ENCODE measurements at places on chromosomes 16 and 17.

DNA sequence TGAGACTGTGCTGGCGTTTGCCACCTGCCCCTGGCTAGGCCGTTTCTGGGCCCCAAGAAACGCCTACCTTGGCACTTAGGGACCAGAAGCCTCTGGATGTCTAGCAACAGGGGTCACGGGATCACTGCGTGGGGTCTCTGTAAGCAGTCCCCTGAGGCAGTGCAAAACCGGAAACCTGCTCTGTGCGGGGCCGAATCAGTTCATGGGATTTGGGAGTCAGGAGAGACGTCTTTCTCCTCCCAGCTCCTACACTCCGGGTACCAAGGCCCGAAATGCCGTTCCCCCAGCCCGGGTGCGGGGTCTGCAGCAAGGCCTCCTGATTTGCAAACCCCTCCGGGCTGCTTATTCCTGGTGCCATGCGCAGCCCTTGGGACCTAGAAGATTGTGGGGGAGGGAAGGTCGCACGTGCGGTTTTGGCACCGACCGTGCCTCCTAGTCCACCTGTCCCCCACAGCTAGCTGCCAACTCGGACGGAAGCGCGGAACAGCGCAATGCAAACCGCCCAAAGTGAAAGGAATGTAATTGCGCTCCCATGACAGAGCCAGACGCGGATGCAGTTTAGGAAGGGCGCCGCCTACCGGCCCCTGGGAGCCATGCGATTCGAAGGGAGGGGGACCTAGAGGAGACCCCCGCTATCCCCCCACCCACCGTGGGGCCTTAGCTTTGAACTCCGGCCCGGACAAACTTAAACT, 6.5 kb downstream of the IRX5 start:
- DNase-seq = no peak

DNA sequence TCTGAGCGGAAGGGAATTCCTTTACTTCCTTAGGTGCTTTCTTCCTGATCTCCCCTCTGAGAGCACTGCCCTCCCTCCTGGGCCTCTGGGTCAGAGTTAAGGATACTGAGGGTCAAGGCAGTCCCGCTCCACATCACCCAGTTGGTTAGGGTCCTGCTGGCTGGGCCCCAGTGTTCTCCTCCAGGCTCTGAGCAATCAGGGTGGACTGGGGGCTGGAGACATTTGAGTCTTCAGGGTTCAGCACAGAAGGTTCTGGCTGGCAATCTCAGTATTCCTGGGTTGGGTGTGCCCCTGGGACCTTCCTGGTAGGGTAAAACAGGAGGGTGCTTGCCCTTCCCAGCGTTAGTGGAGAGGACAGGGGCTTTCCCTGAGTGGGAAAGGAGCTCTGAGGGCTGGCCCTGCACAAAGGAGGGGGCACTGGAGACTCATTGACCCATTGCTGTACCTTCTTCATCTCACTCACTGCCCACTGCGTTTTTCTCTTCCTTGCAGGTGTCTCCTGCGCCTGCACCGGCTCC, 448 bp downstream of the MT1M start:
- DNase-seq = no peak

GRCh38 chr17:63189930-63190329, 223.9 kb downstream of the TANC2 start:
- no peak for DNase-seq

DNA sequence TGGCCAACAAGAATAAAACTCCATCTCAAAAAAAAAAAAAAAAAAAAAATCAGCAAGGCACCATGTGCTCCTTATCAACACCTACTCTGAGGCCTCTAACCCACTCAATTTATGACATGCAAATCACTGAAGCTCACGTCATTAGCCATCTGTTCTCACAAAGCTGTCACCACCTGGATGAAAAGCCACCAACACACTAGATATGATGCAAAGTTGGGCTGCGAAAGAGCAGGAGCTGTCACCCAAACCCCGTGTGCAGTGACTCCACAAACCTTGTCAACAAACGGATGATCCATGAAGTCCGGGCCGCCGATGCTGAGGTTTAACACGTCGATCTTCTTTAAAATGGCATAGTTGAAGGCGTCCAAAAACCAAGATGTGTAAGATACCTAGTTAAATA, 25.3 kb downstream of the MBTPS1 start:
- no peak for DNase-seq

GRCh38 chr16:346587-346986, 5.9 kb downstream of the AXIN1 start:
- DNase-seq = no peak

GRCh38 chr17:28712032-28712704, 480 bp upstream of the PROCA1 start:
- DNase-seq = peak; percentile 79

- no peak for DNase-seq
These were observed 24.3 kb downstream of the TAC4 start for GRCh38 chr17:49823614-49824013.

GRCh38 chr16:51236583-51236982, 85.5 kb upstream of the SALL1 start:
- no peak for DNase-seq

GRCh38 chr17:51913491-51914205, 244.9 kb downstream of the CA10 start:
- no peak for DNase-seq

DNA sequence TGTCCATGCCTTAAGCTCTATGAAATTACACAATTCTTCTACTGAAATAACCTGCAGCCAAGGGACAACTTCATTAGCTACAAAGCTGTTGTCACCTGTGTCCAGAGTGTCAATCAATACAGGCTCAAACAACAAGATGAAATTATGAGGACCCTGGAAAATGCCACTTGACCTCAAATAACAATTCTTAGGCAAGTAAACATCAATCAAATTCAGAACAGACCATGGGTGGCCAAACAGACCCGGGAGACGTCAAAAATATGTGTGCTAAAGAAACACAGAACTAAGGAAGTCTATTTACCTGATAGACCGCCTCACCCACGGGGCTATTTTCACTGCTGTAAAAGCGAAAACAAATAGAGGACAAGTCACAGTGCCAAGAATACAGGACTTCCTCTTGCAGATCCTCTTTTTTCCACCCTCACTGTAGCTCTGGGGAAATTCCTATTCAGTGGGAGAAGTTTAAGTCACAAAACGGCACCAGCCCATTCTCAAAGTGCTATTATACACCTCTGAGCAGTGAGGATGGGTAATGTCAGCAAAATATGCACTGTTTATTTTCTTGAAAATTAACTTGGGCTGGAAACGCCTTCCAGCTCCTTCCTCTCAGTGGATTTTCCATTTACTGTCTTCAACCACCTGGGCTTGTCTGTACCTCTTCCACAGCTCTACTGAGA, 2.7 kb downstream of the LITAF start:
- DNase-seq = peak; percentile 51

DNA sequence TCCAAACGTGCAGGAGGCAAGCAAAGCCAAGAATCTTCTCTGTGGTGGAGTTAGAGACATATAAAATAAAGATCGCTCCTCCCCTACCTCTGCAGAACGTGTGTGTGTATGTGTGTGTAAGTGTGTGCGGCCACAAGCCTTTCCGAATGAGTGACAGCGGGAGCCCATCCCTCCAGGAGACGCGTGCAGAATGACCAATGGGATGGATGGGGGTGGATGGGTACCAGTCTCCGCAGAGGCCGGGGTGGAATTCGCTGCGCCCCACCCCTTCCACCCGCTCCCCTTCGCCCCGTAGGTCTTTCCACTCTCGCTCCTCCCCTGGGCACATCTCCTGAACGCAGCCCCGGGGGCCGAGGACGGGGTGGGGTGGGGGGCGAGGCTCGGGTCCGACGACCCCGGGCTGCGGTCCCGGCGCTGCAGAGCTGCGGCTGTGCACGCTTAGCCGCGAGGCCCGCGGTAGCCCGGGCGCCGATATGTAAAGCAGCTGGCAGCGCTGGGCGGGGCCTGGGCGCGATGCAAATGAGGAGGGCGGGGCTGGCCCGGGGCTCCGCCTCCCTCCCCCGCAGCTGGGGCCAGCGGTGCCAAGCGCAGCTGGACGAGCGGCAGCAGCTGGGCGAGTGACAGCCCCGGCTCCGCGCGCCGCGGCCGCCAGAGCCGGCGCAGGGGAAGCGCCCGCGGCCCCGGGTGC, at the start of gene PRKCB:
Gene PRKCB, plus strand, starts transcription at position 594 of the 688 bp plus-strand sequence.
- peak; percentile 91 for DNase-seq

GRCh38 chr16:85258629-85259028, 146.4 kb upstream of the CIBAR2 start:
- DNase-seq = no peak

DNA sequence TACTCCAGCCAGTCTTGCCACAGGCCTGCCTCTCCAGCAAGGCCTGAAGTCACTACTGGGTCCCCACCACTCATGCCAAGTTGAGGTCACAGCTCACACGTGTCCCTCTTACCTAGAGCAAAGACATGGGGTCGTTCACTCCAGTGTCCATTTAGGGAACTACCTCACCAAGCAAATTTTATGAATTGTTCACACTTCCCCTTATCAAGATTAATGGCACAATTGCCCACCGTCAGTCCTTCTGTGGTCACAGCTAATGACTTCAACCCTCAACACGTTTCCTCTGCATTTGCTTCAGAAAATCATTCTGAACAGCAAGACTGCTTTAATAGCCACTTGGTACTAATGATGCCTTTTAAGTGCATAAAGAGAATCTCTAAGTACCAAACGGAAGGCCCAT, 14.6 kb downstream of the IRX6 start:
- no peak for DNase-seq

- no peak for DNase-seq
These were observed 17.0 kb upstream of the LHX1 start for GRCh38 chr17:36920032-36921005.

GRCh38 chr17:42362245-42362961, 25.8 kb downstream of the STAT3 start:
- DNase-seq = no peak

GRCh38 chr17:33520426-33521330, 227.6 kb upstream of the ASIC2 start:
- DNase-seq = peak; percentile 14

- no peak for DNase-seq
These were observed 11.1 kb downstream of the HIC1 start for GRCh38 chr17:2065949-2066400.

GRCh38 chr16:4733747-4734062, 366 bp downstream of the ANKS3 start:
- no peak for DNase-seq

DNA sequence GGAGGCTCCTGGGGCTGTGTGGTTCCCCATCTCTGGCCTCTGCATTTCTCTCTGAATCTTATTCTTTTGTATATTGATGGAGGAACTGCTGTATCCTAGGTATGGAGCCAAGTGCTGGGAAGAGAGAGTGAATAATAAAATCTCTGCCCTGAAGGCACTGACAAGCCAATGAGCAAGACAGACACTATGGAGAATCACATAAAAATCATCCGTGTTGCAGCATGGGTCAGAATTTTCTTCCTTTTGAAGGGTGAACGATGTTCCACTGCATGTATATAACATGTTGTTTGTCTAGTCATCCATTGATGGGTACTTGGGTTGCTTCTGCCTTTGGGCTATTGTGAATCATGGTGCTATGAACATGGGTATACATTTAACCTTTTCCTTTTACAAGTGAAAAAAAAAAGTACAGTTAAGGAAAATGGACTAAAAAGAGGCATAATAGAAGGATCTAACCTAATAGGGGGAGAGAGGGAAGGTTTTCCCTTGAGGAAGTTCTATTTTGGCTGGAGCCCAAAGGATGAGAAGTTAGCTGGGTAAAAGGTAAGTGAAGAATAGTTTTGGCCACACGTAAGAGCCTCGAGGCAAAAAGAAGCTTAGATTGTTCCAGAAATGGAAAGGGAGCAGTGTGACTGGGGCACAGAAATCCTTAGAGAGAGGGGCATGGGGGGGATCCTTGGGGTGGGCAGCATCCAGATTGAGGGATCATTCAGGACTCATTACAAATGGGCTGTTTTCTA, 32.3 kb upstream of the GNA13 start:
- DNase-seq = no peak

DNA sequence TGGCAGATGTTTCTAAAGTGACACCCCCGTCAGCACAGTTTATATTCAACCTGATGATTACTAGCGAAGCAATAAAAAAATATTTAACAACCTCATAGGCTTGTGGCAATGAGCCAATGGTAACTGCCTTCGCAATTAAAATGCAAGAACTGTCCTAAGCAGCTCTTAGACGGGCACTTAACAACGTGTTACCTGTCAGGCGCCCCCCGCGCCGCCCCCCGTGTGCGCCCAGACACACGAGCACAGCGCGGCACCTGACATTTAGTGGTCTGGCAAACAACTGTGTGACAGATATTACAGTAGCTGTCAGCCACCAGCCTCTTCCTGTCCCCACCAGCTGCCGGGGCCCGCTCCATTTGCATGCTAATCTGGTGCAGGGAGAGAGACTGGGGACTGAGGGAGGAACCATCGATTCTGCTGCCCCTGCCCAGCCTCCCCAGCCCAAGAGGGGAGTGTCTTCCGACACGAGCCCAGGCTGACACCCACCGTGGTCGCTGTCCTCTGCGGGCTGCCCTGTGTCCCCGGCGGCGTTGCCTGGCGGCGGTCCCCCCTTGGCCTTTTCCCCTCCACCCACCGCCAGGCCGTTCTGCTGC, 12.7 kb downstream of the NDUFAF8 start:
- DNase-seq = no peak

DNA sequence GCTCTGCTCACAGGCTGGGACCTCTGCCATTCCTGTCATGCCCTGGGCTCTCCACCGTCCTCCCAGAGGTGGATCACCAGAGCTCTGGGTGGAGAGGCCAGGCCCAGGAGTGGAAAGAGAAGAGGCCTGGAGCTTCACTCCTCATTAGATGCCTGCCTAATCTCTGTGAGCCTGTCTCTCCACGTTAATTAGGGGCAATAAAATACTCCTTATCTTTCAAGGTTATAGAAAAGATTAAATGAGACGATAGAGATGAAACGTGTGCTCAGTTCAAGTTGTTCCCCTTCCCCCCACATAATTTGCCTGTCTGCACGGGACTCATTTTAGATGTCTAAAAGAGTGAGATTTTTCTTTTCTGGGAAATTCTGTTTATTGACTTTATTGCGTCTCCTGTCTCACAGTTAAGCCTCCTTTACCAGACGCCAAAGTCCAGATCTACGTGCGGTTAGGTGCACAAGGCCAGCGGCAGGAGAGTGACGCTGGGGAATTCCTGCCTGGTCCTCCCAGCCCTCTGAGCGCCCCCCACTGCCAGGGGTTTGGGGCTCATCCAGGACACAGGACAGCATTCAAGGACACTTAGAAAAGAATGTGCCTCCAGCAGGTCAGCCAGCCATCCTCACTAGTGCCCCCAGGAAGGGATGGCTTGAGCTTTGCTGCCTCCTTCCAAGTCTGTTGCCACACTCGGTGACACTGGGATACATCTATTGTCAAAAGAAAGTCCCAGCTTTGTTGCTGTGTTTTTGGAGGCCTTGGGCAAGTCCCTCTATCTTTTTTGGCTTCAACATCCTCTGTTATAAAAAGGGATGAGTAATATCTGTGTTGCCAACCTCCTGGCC, 42.3 kb downstream of the TBX4 start:
- DNase-seq = no peak

All from CD4-positive, alpha-beta T cell treated with Interleukin-10 for 1 hour (primary cell).